Large intestine (tissue), 12 donors: ENCODE measurements at places on chromosomes 12 and 14.

- H3K27ac ChIP-seq: no peak overlapping the region
- peaks cover 26% of the 10 kb centered on the region for H3K27me3 ChIP-seq
- H3K4me3 ChIP-seq: no peak overlapping the region
- H3K4me1 ChIP-seq: no peaks in the 10 kb centered on the region
These were observed 11.1 kb upstream of the GALNT9 start for GRCh38 chr12:132340266-132341035.

GRCh38 chr12:53757101-53757770, 5.5 kb upstream of the CISTR start:
- no peaks in the 10 kb centered on the region for H3K36me3 ChIP-seq
- peaks cover 88% of the 10 kb centered on the region for H3K27me3 ChIP-seq
- H3K4me1 ChIP-seq: peaks cover 3% of the 10 kb centered on the region
- DNase-seq: peak; percentile 55

GRCh38 chr12:114269153-114269552, 136.8 kb downstream of the TBX5 start:
- no peak overlapping the region for H3K27ac ChIP-seq
- no peaks in the 10 kb centered on the region for H3K4me1 ChIP-seq
- H3K27me3 ChIP-seq: peaks cover 4% of the 10 kb centered on the region
- H3K36me3 ChIP-seq: no peaks in the 10 kb centered on the region
- H3K4me3 ChIP-seq: no peak overlapping the region

- no peak for DNase-seq
- no peak overlapping the region for H3K27ac ChIP-seq
- no peaks in the 10 kb centered on the region for H3K4me1 ChIP-seq
- H3K27me3 ChIP-seq: no peaks in the 10 kb centered on the region
- H3K4me3 ChIP-seq: no peak overlapping the region
These were observed 292.2 kb upstream of the CRY1 start for GRCh38 chr12:107385509-107385908.

DNA sequence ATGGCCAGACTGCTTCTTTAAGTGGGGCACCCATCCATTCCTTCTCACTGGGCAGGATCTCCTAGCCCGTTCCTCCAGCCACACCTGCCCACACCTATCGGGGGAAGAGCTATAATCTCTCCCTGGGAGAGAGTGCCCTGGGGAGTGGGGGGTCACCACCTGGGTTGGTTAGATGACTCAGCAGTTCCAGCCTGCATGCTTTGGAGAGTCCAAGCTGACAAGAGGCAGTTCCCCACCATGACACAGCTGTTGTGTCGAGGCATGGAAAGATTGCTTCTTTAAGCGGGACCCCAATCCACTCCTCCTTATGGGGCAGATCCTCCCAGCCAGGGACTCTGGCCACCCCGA, 52.6 kb upstream of the PPFIA2 start:
- H3K27ac ChIP-seq: no peak overlapping the region
- no peak for DNase-seq
- H3K4me1 ChIP-seq: no peaks in the 10 kb centered on the region
- H3K27me3 ChIP-seq: no peaks in the 10 kb centered on the region
- no peaks in the 10 kb centered on the region for H3K36me3 ChIP-seq

GRCh38 chr14:33175951-33176350, 237.3 kb downstream of the NPAS3 start:
- no peaks in the 10 kb centered on the region for H3K27me3 ChIP-seq
- DNase-seq: no peak
- no peaks in the 10 kb centered on the region for H3K4me1 ChIP-seq
- no peak overlapping the region for H3K4me3 ChIP-seq
- no peaks in the 10 kb centered on the region for H3K36me3 ChIP-seq
- H3K27ac ChIP-seq: no peak overlapping the region

- no peak for DNase-seq
- H3K4me3 ChIP-seq: no peak overlapping the region
- H3K27ac ChIP-seq: no peak overlapping the region
- no peaks in the 10 kb centered on the region for H3K36me3 ChIP-seq
These were observed 5.6 kb downstream of the TBX5 start for GRCh38 chr12:114400361-114400811.

GRCh38 chr12:110677206-110677911, 11.6 kb downstream of the HVCN1 start:
- no peaks in the 10 kb centered on the region for H3K27me3 ChIP-seq
- H3K4me3 ChIP-seq: no peak overlapping the region

DNA sequence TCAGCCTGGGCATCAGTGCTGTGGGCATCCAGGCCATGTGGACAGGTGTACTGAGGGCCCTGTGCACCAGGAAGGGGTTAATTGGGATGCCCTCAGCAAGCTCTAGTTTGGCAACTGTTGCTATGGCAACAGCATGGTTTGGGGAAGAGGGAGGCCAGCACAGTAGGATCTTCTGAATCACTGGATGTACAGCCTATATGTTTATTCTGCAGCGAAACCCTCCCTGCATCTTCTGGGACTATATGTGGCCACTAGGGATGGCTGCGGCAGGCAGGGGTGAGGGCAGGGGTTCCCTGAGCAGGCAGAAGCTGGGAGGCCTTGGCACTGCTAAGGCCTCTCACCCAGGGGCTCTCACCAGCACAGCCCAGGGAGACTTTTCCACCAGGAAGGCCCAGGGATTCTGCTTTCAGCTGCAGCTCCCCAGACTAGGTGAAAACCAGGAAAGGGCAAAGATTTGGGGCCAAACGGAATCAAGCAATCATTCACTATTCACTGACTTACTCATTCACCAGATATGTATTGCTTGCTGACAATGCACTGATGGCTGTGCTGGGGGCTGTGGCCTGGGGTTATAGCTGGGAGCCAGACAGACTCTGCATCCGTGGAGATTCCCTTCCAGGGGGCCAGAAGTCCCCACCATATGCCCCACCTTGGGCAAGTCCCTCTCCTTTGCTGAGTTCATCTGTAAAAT, 42.8 kb downstream of the IRF2BPL start:
- no peaks in the 10 kb centered on the region for H3K27me3 ChIP-seq
- DNase-seq: no peak
- H3K4me1 ChIP-seq: no peaks in the 10 kb centered on the region
- no peaks in the 10 kb centered on the region for H3K36me3 ChIP-seq
- H3K27ac ChIP-seq: no peak overlapping the region
- no peak overlapping the region for H3K4me3 ChIP-seq

GRCh38 chr12:102957339-102958050, at the start of gene ASCL1:
Gene ASCL1 (plus strand): TSS chr12:102957674. CDS start chr12:102958245, 571 bp downstream.
- no peaks in the 10 kb centered on the region for H3K4me1 ChIP-seq
- DNase-seq: no peak
- no peak within 1 kb of the TSS for H3K27ac ChIP-seq
- H3K27me3 ChIP-seq: peaks cover 93% of the 10 kb centered on the region

GRCh38 chr12:96500693-96501092, 11.3 kb downstream of the CFAP54 start:
- no peaks in the 10 kb centered on the region for H3K4me1 ChIP-seq
- no peak for DNase-seq
- no peaks in the 10 kb centered on the region for H3K36me3 ChIP-seq

DNA sequence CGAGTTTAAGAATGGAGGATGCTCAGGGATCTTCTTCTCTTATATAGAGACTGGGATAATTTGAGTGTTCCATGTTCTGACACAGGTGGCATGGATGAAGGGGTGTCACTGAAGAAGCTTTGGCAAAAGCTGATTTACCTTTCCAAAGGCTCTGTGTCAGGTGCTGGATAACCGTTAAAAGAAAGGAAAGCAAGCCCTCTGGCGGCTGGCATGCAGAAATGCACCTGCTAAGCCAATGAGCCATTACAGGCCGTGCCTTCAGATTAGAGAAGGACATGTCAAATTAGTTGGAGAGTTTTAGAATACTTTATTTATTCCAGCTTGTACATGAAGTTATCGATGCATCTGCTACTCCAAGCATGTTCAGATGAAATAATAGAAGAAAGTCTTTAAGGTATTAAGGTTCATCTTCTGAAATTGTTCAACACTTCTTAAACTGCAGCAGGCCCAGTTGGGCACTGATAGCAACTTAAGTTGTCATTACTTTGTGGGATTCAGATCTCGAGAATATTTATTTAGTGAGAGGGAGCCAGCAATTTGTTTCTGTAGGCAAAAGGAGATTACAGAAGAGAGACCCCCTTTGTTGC, 678.2 kb downstream of the NRXN3 start:
- H3K36me3 ChIP-seq: no peaks in the 10 kb centered on the region
- H3K4me1 ChIP-seq: no peaks in the 10 kb centered on the region
- H3K4me3 ChIP-seq: no peak overlapping the region
- no peaks in the 10 kb centered on the region for H3K27me3 ChIP-seq

- H3K4me1 ChIP-seq: no peaks in the 10 kb centered on the region
- no peak for DNase-seq
- H3K36me3 ChIP-seq: no peaks in the 10 kb centered on the region
- no peaks in the 10 kb centered on the region for H3K27me3 ChIP-seq
- no peak overlapping the region for H3K27ac ChIP-seq
These were observed 1120.5 kb upstream of the FLRT2 start for GRCh38 chr14:84409435-84409834.

DNA sequence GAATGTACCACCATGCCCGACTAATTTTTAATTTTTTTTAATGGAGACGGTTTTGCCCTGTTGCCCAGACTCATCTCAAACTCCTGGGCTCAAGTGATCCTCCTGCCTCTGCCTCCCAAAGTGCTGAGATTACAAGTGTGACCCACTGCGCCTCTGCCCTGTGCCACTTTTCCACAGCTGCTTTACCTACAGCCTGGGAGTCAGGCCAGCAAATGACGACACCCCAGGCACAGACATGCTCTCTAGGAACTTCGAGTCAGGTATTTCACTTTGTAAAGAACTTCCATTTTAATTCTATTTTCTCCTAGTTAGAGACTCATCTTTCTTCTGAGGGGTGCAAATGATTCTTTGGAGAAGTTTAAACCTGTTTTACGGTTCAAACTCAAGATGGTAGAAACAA, 89.0 kb downstream of the ETV6 start:
- no peak for DNase-seq
- no peak overlapping the region for H3K4me3 ChIP-seq
- no peaks in the 10 kb centered on the region for H3K27me3 ChIP-seq
- no peaks in the 10 kb centered on the region for H3K36me3 ChIP-seq
- H3K27ac ChIP-seq: no peak overlapping the region

- H3K4me3 ChIP-seq: no peak overlapping the region
- DNase-seq: no peak
- H3K27ac ChIP-seq: peak overlapping the region; percentile 31
- no peaks in the 10 kb centered on the region for H3K27me3 ChIP-seq
These were observed 19.5 kb downstream of the DICER1 start for GRCh38 chr14:95137804-95138167.

DNA sequence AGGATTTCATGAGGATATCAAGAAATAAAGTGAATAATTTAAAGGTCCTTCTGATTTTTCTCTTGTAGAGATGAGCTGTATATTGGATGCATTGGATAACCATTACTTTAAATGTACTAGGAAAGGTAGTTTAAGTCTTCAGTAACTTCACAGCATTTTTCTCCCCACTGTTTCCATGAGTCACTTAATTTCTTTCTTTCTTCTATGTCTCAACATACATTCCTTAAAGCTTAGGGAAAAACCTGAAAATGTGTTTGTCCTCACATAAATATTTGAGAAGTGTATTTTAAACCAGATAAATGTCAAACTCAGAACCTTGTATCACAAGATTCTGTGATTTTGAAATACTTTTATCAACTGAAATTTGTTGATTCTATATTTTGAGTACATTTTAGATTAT, 1970.2 kb upstream of the FLRT2 start:
- H3K36me3 ChIP-seq: no peaks in the 10 kb centered on the region
- H3K4me1 ChIP-seq: no peaks in the 10 kb centered on the region

DNA sequence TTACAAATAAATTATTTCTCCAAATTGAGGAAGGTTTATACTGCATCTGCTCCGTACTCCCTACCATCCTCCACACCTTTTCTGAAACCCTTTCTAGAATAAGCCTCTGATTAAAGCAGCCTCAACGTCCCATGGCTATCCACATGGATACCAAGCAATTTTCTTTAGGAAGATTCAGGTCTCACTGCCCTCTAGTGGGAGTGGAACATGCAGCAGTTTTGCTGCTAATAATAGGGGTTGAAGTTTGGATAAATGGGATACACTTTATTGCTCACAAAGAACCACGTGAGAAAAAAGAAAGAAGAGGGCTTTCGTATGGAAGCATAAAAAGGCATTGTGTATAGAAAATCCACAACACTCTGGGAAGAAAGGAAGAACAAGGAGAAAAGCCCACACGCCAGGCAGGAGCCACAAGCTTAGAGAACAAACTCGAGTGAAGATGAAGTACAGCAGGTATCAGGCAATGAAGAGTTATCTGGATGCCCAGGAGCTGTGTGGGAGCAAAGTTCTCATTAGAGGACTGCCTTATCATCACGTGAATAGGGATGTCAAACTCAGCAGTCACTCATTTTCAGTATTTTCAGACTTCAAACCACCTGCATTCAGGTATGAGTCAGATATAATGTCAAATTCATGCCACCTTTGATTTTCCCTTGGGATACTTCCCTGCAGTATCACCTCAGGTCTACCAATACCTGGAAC, 45.8 kb downstream of the CCER1 start:
- H3K4me3 ChIP-seq: no peak overlapping the region
- H3K4me1 ChIP-seq: no peaks in the 10 kb centered on the region
- H3K27ac ChIP-seq: no peak overlapping the region

DNA sequence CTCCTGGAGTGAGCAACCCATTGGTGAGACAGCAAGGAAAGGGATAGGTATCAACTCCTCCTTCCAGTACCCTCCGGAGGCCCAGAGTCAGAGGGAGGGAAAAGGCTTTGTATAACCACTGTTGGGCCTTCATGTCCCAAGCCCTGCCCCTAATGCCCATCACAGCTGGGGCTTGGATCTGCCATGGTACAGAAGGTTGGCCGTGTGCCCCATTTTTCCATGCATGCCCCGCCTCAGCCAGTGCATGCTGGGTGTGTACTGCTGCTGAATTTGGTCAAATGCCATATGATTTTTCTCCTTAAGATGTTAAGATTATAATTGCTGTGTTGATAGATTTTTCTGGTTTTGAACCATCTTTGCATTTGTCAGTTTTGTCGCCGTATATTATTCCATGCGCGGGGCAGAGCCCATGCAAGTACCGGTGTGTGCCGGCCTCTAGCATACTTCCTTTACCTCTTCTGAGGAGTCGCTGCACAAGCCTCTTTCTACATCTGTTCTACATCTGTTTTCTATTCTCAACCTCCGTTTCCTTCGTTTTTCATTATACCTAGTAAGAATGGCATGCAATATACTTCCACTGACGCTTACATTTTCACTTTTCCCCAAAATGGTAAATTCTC, 26.6 kb downstream of the PPP2R5C start:
- DNase-seq: no peak
- H3K4me3 ChIP-seq: no peak overlapping the region
- H3K27me3 ChIP-seq: no peaks in the 10 kb centered on the region
- H3K4me1 ChIP-seq: no peaks in the 10 kb centered on the region
- H3K36me3 ChIP-seq: peaks cover 2% of the 10 kb centered on the region
- no peak overlapping the region for H3K27ac ChIP-seq

- no peak for DNase-seq
- no peaks in the 10 kb centered on the region for H3K27me3 ChIP-seq
- H3K27ac ChIP-seq: no peak overlapping the region
- H3K4me1 ChIP-seq: peaks cover 13% of the 10 kb centered on the region
These were observed 3.1 kb downstream of the RDH16 start for GRCh38 chr12:56954057-56954957.

- no peak for DNase-seq
- peaks cover 14% of the 10 kb centered on the region for H3K4me1 ChIP-seq
- H3K36me3 ChIP-seq: peaks cover 66% of the 10 kb centered on the region
- H3K27me3 ChIP-seq: no peaks in the 10 kb centered on the region
- peak overlapping the region; percentile 92 for H3K27ac ChIP-seq
These were observed 5.0 kb upstream of the RNU7-1 start for GRCh38 chr12:6938353-6939190.
